ENCODE measurements at places on chromosomes 7 and 10.
A peak's percentile ranks its signal among the peaks of the same experiment; 100 is the strongest.

DNA sequence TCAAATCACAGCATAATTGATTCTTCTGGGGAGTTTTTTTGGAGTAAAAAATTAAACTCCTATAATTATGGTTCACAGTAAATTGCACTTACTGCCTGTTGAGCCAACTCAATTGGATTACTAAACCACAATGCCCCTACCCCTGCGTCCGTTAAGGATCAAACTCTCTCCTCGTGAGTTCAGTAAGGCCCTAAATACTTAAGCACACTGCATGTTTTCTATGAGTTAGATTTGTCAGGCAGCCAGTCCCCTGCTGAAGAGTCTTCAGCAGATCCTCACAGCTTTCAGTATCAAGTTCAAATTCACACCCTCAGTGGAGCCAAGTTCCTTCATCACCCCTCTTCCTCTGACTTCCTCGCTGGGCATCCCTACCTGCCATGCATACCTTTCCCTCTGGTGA lies 275.0 kb upstream of the BMPER start:
- DNase-seq = no peak

- peak; percentile 93 for DNase-seq
Measured at GRCh38 chr10:89391907-89392756, at the start of gene IFIT1. IFIT1 (plus strand) TSS chr10:89392623; CDS start chr10:89392713, 90 bp downstream.

- no peak for DNase-seq
Measured at GRCh38 chr7:134636008-134636449, 10.6 kb upstream of the BPGM start.

DNA sequence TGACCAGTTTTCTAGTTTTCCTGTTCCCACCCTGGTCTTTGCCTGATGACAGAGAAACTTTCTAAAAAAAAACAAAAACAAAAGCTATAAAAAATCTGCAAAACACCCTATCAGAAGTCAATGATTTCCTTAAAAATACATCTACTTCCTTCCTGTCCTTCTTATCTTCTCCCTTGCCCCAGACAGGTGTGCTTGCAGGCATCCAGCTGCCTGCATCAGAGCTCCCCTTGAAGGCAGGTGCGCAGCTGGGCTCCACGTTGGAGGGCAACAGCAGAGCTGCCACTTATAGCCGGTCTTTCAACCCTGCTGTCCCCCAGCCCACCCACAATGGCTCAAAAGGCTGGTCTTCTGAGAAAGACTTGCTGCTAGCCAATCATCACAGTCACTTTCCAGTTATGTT lies 29.8 kb downstream of the UBE2D4 start:
- no peak for DNase-seq

- DNase-seq = peak; percentile 17
Measured at GRCh38 chr10:71187600-71187999, 24.8 kb upstream of the UNC5B start.

GRCh38 chr10:100775386-100775785 lies 30.0 kb downstream of the PAX2 start:
- no peak for DNase-seq

GRCh38 chr7:65925040-65925439 lies 52.2 kb downstream of the VKORC1L1 start:
- DNase-seq = no peak

- DNase-seq = no peak
Measured at GRCh38 chr7:114298011-114298410, 116.6 kb upstream of the FOXP2 start.

DNA sequence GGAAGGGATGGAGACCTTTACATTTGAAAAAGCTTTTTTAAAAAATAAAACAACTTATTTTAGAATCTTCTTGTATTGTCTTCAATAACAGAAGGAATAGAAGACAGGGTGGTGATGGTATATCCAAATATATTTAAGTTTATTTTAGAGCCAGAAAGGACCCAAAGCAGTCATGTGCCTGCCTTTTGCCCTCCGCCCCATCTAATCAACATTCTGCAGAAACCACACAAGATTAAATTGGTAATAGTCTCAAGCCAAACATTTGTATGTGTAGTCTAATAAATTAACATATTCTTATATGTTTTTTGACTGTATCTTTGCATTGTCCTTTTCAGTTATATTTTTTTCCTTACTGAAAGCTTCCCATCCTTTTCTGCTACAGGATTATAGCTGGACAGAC lies 16.5 kb upstream of the NUP42 start:
- DNase-seq = no peak

DNA sequence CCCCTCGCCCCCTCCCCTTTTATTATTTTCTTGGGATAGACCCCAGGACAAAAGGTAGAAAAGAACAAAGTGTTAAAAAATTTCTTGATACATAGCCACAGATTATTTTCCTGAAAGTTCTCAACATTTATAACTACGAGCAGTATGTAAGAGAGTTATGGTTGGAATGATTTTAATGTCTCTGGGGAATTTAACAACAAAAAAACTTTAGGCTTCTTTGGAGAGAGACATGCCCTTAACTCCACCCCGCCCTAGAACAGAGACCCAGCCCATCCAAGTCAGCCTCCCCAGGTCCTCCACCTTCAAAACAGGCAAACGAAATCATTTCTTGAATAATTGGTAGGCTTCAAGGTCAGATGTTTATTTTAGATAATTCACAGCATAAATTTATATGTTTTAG lies 97.1 kb downstream of the TCF7L2 start:
- no peak for DNase-seq

DNA sequence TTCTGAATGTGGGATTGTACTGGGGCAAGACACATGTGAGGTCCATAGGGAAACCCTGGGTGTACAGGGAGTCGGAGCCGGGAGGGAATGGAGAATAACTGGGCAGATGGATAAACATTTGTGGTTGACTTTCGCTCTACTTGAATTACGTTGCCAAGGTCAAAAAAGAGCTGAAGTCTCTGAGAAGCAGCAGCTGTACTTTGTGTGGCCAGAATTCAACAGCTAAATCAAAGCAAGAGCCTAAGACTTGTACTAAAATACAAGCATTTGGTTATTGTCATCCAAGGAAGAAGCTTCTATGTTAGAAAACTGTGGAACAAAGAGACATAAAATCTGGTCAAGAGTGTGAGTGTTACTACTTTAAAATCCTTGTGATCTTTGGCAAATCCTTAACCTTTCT lies 457.2 kb downstream of the ARL4A start:
- peak; percentile 55 for DNase-seq

GRCh38 chr7:24896031-24896501 lies 83.9 kb downstream of the OSBPL3 start:
- DNase-seq = no peak

- DNase-seq = peak; percentile 9
Measured at GRCh38 chr7:18087026-18087686, 59.5 kb upstream of the PRPS1L1 start.

GRCh38 chr7:69172357-69173077 lies 425.8 kb upstream of the AUTS2 start:
- no peak for DNase-seq

DNA sequence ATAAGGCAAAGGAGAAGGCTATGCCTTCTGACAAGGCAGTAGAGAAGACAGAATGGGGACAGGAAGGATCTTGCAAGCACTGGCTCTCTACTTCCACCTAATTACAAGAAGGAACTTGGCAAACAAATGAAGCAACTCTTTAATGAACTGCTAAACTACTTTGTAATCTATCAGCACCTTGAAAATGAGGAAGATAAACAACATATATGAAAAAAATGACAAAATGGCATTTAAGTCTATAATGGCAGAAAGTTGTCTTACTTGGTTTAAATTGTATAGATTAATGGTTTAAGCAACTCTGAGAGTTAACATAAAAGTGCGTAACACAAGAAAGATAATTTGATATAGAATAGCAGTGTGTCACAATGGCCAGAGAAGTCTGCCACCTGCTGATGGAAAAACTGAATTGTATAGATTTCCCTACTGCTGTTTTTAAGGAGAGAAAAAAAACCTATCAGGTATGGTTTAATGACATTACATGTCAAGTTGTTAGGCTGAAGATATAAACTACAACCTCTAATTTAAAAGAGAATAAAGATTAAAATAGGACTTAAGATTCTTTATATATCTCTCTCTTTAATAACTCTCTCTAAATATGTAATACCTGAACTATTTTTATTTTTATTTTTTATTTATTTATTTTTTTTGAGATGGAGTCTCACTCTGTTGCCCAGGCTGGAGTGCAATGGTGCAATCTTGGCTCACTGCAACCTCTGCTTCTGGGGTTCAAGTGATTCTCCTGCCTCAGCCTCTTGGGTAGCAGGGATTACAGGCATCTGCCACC lies 11.8 kb downstream of the NT5C3A start:
- DNase-seq = peak; percentile 50

- peak; percentile 60 for DNase-seq
Measured at GRCh38 chr10:34813626-34814222, 1.4 kb downstream of the PARD3 start.

GRCh38 chr10:14536241-14537213 lies 205.8 kb upstream of the FRMD4A start:
- DNase-seq = peak; percentile 72
